ENCODE measurements at places on chromosomes 12 and 14.

DNA sequence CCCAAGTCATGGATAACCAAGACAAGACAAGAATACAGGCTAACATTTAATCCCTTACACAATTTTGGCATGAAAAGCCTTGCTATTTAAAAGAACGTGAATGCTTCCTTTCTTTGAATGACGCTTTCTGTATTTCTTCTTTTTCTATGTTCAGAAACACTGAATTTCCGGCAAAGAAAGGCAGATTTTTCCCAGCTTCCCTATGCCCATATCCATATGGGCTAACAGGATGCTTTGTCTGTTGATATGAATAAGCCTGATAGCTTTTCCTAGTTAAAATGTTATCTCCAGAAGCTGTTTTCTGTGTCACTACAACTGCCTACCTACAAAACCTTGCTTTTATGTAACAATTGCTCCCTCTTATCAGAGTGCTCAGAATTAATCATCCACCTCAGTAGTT lies 38.3 kb upstream of the CACNA2D4 start:
- H3K4me1 ChIP-seq = no peaks in the 10 kb centered on the region
- no peak overlapping the region for H3K27ac ChIP-seq
- no peaks in the 10 kb centered on the region for H3K27me3 ChIP-seq
- no peak for DNase-seq
- H3K36me3 ChIP-seq = peaks cover 38% of the 10 kb centered on the region
- H3K4me3 ChIP-seq = no peak overlapping the region

- DNase-seq = no peak
- no peaks in the 10 kb centered on the region for H3K4me1 ChIP-seq
- no peak overlapping the region for H3K4me3 ChIP-seq
- no peak overlapping the region for H3K27ac ChIP-seq
- H3K27me3 ChIP-seq = no peaks in the 10 kb centered on the region
Observed at GRCh38 chr12:117501076-117501869, 139.8 kb upstream of the NOS1 start.

DNA sequence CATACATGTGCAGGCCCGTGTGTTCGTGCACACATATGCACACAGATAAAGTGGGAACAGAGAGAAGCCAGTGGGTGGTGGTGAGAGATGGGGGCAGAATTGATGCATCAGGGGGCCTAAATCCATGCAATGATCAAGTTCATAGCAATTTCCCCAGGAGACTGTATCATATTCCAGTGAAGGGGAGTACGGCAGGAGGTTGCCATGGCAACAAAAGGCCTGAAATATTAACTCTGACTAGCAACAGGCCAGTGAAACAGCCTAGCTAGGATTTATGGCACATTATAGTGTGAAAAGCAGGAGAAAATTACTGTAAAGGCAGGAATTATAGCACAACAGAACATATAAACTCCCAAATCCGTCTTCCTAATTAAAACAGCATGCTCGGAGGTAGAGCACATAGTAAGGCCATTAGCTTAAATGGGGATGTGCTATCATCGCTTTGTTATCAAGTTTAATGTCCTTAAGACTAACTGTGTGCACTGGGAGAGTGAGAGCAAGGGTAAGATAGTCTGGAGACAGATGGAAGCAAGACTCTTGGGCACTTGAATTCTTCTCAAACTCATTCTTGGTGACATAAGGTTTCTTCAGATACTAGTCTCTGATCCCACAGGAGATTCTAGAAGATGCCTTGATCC lies 806.3 kb downstream of the DIO2 start:
- no peak overlapping the region for H3K27ac ChIP-seq
- no peaks in the 10 kb centered on the region for H3K27me3 ChIP-seq
- no peak for DNase-seq
- H3K36me3 ChIP-seq = no peaks in the 10 kb centered on the region

- no peak for DNase-seq
- no peaks in the 10 kb centered on the region for H3K36me3 ChIP-seq
- H3K27ac ChIP-seq = no peak overlapping the region
- no peaks in the 10 kb centered on the region for H3K27me3 ChIP-seq
- H3K4me1 ChIP-seq = no peaks in the 10 kb centered on the region
- no peak overlapping the region for H3K4me3 ChIP-seq
Observed at GRCh38 chr12:58529114-58529665, 391.1 kb downstream of the LRIG3 start.

GRCh38 chr12:124007826-124008570 lies 35.0 kb downstream of the ZNF664 start:
- H3K36me3 ChIP-seq = peaks cover 31% of the 10 kb centered on the region
- H3K4me1 ChIP-seq = peaks cover 18% of the 10 kb centered on the region
- H3K4me3 ChIP-seq = no peak overlapping the region
- no peak for DNase-seq
- H3K27me3 ChIP-seq = no peaks in the 10 kb centered on the region
- no peak overlapping the region for H3K27ac ChIP-seq

DNA sequence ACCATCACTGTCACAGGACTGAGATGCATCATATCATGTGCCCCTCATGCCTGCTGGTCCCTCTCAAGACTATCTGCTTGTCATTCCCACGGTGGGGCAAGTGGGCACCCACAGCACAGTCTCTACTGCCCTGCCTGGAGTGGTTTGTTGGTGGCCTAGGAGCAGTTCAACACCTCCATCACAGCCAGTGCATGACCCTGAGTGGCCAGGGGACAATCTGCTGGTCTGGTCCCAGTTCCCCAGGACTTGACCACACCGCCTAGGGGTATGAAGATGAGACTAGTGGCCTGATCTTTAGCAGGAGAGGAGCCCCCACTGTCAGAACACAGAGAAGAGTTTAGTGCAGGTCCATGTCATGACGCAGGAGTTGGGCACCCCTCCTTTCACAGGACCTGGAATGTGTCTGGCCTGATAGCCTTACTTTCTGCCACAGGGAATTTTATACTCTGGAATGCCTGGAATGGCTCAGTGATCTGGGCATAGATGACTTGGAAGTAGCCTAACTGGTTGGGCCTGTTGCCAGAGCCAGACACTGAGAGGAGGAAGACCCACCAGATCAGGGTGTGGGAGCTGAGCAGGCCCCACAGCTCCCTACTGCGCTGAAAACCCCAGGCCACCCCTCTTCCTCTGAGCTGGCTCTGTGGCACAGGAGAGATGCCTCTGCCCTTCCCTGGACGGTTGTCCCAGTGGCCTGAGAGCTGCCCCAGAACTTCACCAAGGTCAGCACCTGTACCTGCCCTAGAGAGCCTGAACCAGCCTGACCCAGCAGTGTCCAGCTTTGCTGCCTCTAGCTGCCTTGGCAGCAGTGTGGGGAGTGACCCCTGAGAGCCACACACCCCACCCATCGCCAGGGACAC lies 83.3 kb downstream of the PUS7L start:
- H3K27me3 ChIP-seq = peaks cover 3% of the 10 kb centered on the region
- no peak overlapping the region for H3K27ac ChIP-seq
- H3K4me3 ChIP-seq = no peak overlapping the region
- no peaks in the 10 kb centered on the region for H3K4me1 ChIP-seq
- no peak for DNase-seq
